ENCODE measurements at places on chromosomes 3 and 15.

- DNase-seq, result no peak
These were observed 4.2 kb downstream of the SELENOK start for GRCh38 chr3:53887446-53887845.

DNA sequence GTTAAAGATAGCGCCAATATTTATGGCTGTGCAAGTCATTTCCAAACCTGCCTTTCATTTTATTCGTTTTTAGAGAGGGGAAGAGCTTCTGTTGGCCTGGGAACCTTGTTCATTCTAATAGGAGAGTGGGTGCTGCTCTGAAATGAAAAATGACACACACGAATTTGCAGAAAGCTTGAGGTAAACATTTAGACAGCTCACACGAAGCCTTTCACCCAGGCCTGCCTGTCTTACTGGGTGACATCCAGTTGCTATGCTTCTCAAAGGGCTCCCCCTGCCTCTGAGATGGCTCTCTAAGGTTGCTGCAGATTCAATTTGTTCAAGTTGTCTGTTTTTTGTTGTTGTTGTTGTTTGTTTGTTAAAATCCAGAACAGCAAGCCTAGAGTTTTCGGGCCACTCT, 18.2 kb downstream of the PEX5L start:
- no peak for DNase-seq

DNA sequence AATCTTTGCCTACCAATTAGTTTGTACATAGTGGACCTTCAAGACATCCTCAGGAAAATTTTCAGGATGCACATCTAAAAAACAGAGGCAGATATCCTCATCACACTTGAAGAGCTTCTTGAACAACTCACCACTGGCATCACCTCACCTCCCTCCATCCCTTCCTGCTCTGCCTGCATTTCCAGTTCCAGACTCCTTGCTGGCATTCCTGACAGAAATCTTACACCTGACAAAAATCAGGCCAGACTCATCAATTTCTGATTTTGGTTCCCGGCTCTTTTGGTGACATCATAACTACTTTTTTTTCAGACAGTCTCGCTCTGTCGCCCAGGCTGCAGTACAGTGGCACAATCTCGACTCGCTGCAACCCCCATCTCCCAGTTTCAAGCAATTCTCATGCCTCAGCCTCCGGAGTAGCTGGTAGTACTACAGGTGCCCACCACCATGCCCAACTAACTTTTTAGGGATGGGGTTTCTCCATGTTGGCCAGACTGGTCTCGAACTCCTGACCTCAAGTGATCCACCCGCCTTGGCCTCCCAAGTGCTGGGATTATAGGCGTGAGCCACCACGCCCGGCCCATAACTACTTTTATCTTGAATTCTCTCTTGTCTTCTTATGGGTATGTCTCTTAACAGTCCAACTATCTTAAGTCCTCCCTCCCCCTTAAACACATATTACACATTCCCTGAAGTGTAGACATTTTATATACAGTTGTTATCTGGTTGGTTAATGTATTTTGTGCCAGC, 216.6 kb upstream of the IL12A start:
- DNase-seq, result no peak

GRCh38 chr3:122103821-122104514, 48.8 kb downstream of the CD86 start:
- no peak for DNase-seq

GRCh38 chr3:99765042-99765942, 52.4 kb upstream of the CMSS1 start:
- no peak for DNase-seq

All from T1000 (cell line).